ENCODE measurements at places on chromosomes 6 and 20.

DNA sequence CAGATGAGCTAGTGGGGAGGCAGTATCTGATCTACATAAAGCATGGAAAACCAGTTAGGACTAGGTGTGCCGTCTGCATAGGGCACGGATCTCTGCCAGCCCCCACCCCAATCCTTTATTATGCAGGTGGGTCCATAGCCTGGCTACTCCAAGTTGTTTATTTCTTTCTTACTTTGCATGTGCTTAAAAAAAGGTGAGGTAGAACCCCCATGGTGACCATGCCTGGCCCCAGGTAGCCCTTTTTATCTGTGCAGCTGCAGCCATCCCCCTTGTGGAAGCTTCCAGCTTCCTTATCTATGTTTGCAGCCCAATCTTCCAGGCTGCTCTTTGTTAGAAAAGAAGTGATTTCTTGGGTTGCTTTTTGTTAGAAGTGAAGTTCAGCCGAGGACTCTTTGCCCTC, 9.0 kb upstream of the TREM2 start:
- no peak for DNase-seq

- DNase-seq = peak; percentile 84
Measured at GRCh38 chr6:90068264-90068663, 174.0 kb downstream of the GJA10 start.

DNA sequence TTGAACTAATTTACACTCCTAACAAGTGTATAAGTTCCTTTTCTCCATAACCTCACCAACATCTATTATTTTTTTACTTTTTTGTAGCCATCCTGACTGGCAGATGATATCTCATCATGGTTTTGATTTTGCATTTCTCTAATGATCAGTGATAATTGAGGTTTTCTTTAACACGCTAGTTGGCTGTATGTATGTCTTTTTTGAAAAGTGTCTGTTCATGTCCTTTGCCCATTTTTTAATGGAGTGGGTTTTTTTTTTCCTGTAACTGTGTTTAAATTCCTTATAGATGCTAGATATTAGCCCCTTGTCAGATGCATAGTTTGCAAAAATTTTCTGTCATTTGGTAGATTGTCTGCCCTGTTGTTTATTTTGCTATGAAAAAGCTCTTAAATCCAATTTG, 39.6 kb upstream of the TRIM39 start:
- DNase-seq = no peak

GRCh38 chr6:33746036-33746600, 587 bp downstream of the IP6K3 start:
- peak; percentile 68 for DNase-seq

DNA sequence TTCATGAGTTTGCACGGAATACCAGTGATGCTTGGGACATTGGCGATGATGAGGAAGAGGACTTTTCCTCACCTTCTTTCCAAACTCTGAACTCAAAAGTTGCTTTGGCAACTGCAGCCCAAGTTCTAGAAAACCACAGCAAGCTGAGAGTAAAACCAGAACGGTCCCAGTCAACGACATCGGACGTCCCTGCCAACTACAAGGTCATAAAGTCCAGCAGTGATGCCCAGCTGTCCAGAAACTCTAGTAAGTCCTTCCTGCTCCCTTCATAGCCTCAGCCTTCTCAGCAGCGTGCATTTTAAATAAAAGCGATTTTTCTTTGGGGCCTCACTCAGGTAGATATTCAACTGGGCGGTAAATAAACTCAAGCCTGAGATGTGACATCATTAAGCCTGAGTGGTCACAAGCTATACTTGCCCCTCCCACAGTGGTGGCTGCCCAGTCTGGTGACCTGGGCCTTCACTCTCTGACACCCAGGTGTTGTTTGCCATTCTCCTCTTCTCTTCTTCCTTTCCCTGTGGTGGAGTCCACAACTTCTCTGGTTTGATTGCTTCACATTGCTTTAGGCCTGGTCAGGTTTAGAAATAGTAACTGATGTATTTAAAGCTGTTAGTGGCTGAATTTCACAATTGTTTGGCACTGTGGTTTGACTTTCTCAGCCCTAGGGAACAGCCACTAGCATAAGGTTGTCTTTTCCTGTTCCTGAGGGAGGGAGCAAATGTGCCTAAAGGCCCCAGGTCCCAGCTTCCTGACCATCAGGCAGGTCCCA, 21.6 kb upstream of the TMEM217 start:
- no peak for DNase-seq
